ENCODE measurements at places on chromosomes 12 and 14. TPM values are rescaled to one million over a fixed set of nuclear protein-coding genes. Genes with fewer than 3 reads are reported as not detected.

Gene MGST1
- 0.94 TPM for total RNA-seq

Gene CMA1
- total RNA-seq = not detected

Gene HNRNPA1
- total RNA-seq = 2,849 TPM

Gene FAR2
- total RNA-seq = 5.9 TPM

Gene ZFHX2
- total RNA-seq = 0.58 TPM

Gene FIGNL2
- total RNA-seq = 0.58 TPM

Gene SLCO1B3
- not detected for total RNA-seq

Gene SLC25A47
- total RNA-seq = not detected

Gene SDS
- 0.18 TPM for total RNA-seq

Gene TTC9
- 3.6 TPM for total RNA-seq

Gene VPS33A
- total RNA-seq = 32.3 TPM

Gene FRMD6
- 3.1 TPM for total RNA-seq

Gene SIX6
- total RNA-seq = not detected

Gene SIX4
- 0.11 TPM for total RNA-seq

Gene TAS2R20
- total RNA-seq = 0.63 TPM

Gene C12orf54
- not detected for total RNA-seq

Gene NGB
- total RNA-seq = not detected

Gene KRT73
- 0.16 TPM for total RNA-seq

Gene LRP1
- total RNA-seq = 0.98 TPM

Gene SRRM4
- not detected for total RNA-seq

Gene HOXC13
- not detected for total RNA-seq

Gene TM7SF3
- 21.6 TPM for total RNA-seq

Gene ARL1
- 92.5 TPM for total RNA-seq

Gene IFNG-AS1
- total RNA-seq = not detected

Gene GAS2L3
- total RNA-seq = not detected

Gene MUCL1
- total RNA-seq = not detected
